Adrenal gland (tissue), 19 donors: ENCODE measurements at places on chromosomes 3 and 15.

GRCh38 chr3:64267721-64268604 is 42.7 kb upstream of the PRICKLE2 start:
- peak; percentile 56 for DNase-seq

DNA sequence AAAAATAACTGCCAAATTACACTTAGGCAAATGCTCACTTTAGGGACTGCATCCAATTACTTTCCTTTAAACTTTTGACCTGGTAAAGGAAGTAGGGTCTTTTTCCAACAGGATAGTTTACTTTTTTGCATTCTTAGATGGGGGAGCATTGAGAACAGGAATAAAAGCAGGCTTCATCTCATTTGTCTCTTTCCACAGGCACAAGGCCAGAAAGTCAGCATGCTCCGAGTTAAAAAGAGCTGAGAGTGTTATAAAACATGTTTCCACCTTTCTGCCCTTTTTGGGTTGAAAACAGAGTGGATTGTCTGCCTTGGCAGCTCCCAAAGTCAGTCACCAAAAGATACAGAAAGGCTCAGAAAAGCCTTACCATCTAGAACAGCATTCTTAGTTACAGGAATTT is 404.9 kb upstream of the ALCAM start:
- DNase-seq, result no peak

- no peak for DNase-seq
Measured at GRCh38 chr3:50494126-50494525, 9.3 kb downstream of the CACNA2D2 start.

DNA sequence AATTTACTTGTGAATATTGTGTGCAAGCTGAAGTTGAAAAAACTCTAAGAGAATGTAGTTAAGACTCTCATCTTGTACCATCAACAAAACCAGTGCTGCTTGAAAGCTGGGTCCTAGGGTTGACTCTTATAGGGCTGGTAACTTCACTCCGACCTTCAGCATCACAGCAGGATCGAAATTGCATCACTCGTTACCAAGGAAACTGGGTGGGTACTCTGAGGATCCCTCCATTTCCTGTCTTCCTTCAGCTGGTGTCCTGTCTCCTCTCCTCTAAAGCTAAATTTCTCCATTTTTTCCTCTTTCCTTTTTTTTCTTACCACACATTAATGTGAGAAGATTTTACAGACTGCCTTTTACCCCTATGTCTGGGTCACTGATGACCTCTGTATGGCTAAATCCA is 3.0 kb upstream of the APH1B start:
- no peak for DNase-seq

- no peak for DNase-seq
Measured at GRCh38 chr3:14274999-14275961, 96.7 kb downstream of the LSM3 start.

- no peak for DNase-seq
Measured at GRCh38 chr15:88736204-88736603, 67.0 kb upstream of the ACAN start.

GRCh38 chr3:168807448-168807847 is 711.7 kb upstream of the GOLIM4 start:
- DNase-seq, result no peak

DNA sequence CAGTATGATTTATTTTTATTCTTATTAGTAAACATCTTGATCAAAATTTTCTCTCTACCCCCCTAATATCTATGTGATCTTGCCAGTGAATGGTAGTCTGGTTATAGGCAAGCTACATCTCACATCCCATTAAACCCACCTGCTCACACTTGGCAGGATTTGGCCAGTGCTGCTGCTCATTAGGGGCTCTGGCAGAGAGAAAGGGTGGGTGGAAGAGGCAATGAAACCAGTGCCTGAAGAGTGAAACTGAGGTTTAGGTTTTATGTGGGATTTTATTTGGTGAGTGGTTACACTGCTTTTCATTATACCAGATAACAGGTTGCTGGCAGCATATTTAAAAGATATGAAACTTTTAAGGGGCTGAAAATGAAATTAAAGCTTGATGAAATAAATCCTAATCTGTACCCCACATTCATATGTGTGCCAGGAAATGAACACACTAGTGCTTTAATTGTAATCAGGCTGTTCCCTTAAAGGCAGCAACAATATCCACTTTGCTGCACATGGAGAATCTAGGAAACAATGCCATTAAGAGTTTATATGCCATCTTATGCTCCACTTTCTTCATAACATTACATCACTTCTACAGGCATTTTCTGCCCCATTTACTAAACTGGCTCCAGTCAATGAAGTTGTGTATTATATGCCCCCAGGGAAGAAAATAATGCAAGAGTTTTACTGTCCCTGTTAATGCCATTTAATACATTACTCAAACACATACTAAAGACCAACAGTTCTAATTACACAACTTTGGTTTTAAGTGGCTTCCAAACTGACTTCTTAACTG is 688.7 kb downstream of the MECOM start:
- DNase-seq, result no peak

DNA sequence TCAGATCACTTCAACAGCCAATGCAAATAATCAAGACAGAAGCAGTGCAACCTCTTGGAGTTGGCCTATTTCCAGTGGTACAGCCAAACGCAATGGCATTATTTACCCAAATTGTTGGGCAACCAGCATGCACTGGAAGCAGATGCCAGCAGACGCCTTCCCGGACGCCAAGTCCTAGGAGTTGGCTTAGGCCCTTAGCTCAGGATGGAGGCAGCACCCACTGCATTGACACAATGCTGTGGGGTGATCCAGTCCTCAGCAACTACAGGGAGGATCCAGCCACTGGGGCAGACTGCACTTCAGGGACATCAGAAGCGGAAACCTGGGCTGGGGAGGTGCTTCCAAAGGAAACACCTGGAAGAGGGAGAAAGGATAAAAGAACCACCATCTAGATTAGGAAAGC is 290.4 kb downstream of the FAM43A start:
- no peak for DNase-seq

GRCh38 chr3:71355862-71356261 is 227.7 kb downstream of the FOXP1 start:
- no peak for DNase-seq

DNA sequence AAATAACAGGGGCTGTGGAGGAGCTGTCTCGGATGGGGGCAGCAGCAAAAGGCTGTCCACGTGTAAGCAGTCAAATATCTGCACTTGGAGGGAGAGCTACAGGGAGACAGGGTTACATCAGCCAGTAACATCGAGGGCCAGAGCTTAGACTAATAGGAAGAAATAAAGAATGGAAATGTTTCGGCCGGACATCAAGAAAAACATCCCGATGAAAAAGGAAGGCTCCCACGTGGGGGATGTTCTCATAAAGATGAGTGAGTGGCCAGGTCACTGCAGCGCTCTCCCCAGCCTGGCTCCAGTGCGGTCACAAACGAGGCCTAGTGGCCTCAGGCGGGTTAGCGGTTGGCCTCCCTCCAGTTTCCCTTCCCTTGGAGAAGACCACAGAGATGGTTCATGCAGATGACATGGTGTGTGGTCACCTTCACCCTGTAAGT is 56.1 kb upstream of the WNT5A start:
- DNase-seq, result no peak

DNA sequence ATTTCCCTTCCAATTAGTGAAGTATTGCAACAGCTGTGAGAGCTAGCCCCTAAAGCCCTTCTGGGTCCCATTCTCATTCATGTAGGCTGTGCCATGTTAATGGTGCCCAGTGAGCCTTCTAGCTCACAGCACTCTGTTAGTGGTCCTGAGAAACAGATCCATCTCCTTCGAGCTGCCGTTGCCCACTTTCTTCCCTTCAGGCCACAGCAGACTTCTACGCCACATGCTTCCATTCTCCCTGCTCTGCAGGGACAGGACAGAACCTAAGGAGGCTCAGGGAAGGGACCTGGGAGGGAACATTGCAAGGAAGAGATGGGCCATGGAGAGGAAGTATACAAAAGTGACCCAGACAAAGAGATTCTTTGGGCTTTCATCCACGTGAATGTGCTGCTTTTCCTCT is 11.7 kb upstream of the STARD5 start:
- no peak for DNase-seq

- DNase-seq, result no peak
Measured at GRCh38 chr3:187491371-187491770, 123.2 kb downstream of the RTP4 start.

DNA sequence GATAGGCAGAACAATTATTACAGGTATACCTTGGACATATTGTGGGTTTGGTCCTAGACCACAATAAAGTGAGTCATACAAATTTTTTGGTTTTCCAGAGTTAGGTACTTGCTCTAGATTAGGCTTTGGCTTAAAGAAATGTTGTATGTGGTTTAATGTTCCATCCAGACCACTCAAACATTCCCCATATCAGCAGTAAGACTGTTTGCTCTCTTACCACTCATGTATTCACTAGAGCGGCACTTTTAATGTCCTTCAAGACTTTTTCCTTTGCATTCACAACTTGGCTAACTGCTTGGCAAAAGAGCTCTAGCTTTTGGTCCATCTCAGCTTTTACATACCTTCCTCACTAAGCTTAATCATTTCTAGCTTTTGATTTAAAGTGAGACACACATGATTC is 250.5 kb upstream of the SETMAR start:
- DNase-seq, result no peak

DNA sequence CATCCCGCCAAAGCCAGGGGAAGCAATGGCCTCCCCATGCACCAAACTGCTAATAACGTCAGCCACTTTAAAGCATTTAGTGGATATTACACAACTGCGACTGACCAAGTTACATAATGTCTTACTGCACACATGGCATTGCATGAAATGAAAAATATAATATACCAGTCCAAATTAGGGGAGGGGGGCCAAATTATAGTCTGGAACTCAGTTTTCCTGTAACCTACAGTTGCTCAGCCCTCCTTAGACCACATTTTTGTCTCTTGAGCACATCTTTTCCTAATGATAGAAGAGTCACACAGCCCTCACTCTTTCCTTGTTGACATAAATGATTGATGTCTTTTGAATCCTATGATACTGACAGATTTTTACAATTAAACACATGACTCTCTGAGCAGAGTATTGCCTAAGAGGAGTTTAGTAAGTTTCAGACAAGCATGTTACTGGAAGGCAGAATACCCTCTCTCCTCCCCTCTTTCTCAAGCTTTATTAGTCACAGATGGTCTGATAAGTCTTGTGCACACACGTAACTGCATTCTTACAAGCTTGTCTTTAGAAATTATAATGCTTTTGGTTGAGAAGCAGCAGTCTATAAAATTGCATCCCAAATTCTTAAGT is 1.1 kb upstream of the PLD1 start:
- DNase-seq, result peak; percentile 19

DNA sequence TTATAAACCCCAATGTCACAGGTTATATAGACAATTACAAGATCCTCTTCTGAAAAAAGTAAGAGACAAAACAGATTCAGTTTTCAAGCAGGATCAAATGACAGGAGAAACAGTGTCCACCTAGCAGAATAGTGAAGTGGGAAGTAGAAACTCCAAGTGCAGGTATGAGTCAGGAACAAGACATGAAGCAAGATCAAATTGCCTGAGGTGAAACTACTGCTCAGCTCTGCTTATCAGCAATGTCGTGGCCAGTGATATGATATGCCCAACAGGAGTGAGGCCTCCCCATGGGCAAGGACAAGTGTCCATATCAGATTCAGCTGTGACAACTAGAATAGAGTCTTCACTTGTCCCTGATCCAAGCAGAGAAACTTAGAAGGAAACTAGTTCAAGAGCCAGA is 100.0 kb downstream of the ZMAT3 start:
- no peak for DNase-seq

GRCh38 chr3:32959371-32959770 is 7.9 kb downstream of the CCR4 start:
- no peak for DNase-seq

GRCh38 chr3:57694146-57694545 is 1.3 kb upstream of the DENND6A start:
- DNase-seq, result no peak

DNA sequence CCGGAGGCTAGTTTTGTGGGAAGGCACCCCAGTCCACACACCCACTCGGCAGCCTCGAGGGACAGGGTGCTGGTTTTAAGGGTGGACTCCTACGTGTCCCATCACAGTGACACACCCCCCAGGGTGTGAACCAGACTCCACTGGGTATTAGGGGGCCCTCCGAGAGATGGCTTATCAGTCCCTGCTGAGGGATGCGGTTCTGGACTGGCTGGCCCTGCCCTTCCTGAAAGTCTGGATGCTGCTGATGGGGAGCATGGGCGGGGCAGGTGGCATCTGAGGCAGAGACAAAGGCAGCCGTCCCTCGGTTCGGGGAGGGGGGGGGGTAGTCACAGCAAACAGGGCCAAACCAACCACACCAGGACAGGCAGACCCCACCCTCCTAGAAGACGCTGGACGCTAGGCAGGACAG is 939 bp upstream of the ULK3 start:
- DNase-seq, result no peak

DNA sequence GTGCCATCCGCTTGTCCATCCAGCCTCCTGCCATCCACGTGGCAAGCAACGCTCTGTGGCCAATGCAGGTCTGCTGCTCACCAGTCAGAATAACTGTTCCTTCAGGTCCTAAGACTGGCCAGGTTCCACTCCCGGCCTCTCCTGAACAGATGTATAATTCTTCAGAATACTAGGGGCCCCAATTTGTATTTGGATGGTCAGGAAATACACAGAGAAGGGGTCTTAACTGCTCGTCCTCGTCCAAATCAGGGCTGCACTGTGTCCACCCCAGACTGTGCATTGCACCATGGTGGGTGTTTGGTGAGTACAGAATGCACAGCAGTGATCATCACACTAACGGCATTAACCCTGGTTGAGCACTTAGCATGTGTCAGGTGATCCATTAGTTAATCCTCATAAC is 46.0 kb downstream of the MINAR1 start:
- no peak for DNase-seq

DNA sequence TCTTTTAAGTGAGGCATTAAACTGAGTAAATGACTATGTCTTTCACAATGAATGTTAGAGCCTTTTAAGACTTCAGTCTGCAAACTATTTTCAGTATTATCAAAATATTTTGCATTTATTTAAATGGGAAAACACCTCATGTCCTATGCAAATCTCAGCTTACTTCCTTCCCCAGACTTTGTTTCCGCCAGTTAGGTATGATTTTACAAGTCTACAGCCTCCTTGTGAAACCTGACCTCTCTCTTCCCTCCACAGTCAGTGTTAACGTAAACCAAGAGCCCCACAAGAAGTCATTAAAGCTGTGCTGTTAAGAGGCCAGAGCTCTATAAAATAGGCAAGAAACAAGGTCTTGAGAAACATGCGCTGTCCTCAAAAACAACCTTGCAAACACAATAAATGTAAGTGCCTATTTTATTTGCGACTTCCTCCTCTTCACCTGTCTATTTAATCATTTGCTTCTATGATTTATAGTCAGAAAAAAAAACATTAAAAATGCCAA is 48.3 kb downstream of the PRTG start:
- DNase-seq, result no peak

GRCh38 chr3:154227531-154227930 is 96.8 kb downstream of the DHX36 start:
- DNase-seq, result no peak

DNA sequence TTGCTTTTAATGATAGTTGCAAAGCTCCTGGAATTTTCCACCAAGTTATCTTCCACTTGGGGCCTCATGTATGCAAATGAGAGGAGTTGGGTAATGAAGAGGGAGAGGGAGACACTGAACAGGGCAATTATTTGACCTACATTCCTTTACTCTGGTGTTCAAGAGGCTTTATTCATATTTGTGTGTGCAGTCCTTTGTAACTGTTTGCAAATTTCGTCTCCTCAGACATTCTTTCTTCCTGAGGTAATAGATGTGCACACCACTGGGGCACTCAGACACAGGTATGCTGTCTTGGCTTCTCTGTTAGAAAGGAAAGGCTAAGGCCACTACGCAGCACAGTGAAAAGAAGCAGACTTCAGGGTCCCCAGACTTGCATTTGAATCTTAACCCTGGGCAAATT is 189.7 kb upstream of the IL12A start:
- DNase-seq, result no peak

- DNase-seq, result no peak
Measured at GRCh38 chr15:38228618-38229017, 24.0 kb upstream of the SPRED1 start.

- no peak for DNase-seq
Measured at GRCh38 chr3:112779011-112779410, 67.7 kb downstream of the CD200R1L start.
